ENCODE measurements at places on chromosomes 12 and 14. TPM values are rescaled to one million over a fixed set of nuclear protein-coding genes. Genes with fewer than 3 reads are reported as not detected.

The DDN gene
- polyA plus RNA-seq = 1.5 TPM

DNA sequence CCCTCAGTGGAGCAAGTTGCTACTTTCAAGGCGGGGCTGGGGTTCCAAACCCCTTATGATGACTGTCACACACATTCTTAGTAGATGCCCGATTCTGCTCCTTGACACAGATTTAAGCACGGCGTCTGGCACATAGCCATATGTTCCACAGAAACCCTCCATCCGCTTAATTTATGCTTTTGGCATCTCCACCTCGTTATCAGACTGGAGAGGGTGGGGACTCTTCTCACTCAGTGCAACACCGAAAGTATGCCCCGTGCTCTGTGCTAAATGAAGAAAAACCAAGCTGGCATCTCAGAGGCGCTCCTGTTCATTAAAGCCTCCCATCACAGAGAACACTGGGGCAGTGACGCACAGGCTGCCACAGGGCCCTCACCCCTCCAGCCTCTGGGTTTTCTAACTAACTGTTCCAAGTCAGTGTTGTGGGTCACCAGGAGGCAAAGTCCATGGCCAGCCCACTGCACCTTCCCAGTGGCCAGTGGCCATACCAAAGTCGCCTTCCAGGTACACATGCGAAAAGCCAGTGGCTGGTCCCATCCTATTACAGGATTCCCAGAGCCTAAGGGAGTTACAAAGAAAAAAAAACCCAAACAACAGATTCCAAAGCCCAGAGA, 27.3 kb downstream of the CCDC88C start:
- DNase-seq = no peak

DNA sequence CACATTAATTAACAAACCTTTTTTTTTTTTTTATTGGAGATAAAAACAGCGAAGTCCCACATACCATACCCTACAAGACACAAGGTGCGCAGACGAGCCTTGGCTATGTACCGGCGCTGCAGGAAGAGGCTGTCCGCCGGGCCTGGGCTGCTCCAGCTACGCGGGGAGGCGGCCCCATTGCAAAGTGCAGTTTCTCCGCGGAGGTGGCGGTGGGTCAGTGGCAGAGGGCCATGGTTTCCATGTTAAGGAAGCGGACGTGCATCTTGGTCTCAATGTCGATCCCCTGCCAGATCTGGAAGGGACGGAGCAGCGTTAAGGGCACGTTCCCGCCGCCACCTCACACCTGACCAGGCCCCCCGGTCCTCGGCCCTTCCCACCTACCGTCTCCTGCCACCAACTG, 60.3 kb downstream of the TESC start:
- DNase-seq = no peak

DNA sequence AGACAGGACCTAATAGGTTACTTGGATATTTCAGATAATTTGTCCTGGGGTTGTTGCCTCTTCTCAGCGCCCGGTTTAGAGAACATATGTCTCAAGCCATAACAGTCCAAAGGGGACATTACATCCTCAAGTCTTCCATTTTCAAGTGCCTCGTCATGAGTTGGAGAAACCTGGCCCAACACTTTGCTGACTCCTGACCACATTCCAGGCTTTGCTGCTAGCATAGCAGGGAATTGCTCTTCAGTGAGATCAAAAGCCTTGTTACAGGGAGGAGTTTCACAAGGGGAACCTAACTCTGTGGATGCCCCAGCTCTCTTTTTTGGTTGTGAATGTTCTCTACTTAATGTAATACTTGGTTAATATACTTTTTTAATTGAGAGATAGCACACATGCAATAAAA, 8.2 kb upstream of the MMP19 start:
- no peak for DNase-seq

- no peak for DNase-seq
These were observed 204.5 kb upstream of the PPFIA2 start for GRCh38 chr12:81963636-81964035.

DNA sequence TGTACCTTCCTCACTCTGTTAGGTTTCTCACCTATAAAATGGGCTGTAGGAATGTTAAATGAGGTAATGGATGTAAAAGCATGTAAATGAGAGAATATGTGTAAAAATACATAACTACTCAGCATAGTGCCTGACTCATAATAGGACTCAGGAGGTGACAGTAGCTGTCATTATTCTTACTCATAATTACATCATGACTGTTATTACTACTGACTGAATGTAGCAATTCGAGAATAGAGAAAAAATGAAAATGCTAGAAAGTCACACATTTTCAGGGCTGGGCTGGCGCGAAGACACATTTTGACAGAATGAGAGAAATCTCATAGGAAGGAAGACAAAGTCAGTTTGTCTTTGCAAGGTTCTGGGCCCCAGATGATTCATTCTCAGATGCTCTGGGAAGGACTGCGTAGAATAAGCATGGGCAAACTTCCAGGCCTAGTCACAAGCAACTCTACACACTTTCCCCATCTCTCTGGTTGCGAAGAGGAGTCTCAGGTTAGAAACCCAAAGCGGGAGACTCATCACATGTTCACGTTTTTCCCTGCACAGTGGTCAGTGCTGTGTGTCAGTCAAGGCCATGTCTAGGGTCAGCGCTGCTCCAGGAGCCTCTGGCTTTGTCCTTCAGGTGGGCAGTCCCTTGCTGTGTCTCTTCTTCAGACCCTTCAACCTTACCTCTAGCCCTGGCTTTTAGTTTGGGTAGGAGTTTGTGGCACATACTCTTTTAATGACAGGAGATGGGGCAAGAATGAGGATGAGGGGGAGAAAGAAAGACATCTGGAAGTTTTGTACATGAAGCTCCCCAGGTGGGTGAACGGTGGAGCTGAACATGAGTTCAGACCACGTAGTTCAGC, 8.4 kb downstream of the GPRC5A start:
- DNase-seq = no peak

- DNase-seq = no peak
These were observed 33.8 kb downstream of the ZFP36L1 start for GRCh38 chr14:68759017-68759560.

- no peak for DNase-seq
These were observed 6.3 kb upstream of the RIC8B start for GRCh38 chr12:106767954-106768822.

DNA sequence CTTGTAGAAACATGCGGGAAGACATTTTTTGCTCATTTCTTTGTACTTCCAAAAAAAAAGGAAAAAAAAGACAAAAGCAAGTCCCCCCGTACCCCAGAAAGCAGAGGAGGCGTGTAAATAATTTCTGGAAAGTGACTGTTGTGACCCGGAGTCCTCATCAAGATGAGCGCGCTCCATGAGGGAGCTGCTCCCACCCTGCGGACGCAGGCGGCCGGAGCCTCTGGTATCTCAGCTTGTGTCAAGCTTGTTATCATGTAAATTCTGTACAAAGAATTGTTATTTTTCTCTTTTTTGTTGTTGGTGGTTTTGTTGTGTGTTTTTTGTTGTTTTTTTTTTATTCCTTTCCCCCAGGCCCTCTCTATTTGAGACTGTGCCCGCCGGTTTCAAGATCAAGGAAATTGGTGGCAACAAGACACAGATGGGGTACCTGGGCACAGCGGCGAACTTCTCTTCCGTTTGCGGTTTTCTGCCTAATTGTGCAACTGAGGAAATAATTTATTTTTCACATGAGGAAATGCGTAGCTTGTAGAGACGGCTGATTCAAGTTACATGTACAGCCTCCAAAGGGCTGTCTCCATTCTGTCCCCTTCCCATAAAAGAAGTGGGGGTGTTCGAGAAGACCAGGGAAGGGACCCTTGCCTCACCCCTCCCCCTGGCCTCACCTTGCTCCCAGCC, 27.0 kb downstream of the HPD start:
- no peak for DNase-seq

DNA sequence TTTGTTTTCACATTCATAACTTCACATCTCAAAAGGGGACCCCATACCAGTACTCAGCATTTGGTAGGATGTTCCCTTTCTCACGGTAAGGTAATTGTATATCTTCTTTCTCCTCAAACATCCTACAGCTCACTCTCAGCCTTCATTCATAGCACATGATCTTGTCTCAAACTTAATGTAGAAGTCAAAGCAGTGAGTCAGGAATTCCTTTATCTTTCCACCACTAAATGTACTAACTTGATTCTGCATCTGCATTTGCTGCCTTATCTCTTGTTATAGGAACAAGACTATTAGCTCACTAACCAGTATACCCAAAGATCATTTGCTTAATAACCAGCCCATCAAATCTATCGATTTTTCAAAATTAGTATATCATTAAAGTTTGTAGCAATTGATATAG, 22.9 kb downstream of the CPSF2 start:
- DNase-seq = no peak

The OVCH1 gene
- polyA plus RNA-seq = 1.1 TPM

The C3AR1 gene
- polyA plus RNA-seq = 6.9 TPM

GRCh38 chr12:62468397-62468796, 1.8 kb downstream of the MON2 start:
- no peak for DNase-seq

The PLBD1 gene
- 7.1 TPM for polyA plus RNA-seq

GRCh38 chr14:66056268-66056907, 429.8 kb upstream of the CCDC196 start:
- no peak for DNase-seq

The CMA1 gene
- not detected for polyA plus RNA-seq

- DNase-seq = peak; percentile 63
These were observed 182.2 kb upstream of the GRIP1 start for GRCh38 chr12:66860752-66861750.

DNA sequence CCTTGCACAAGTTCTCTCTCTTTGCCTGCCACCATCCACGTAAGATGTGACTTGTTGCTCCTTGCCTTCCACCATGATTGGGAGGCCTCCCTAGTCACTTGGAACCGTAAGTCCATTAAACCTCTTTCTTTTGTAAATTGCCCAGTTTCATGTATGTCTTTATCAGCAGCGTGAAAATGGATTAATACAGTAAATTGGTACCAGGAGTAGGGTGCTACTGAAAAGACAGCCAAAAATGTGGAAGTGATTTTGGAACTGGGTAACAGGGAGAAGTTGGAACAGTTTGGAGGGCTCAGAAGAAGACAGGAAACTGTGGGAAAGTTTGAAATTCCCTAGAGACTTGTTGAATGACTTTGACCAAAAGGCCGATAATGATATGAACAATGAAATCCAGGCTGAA, 27.9 kb downstream of the STYK1 start:
- DNase-seq = no peak

DNA sequence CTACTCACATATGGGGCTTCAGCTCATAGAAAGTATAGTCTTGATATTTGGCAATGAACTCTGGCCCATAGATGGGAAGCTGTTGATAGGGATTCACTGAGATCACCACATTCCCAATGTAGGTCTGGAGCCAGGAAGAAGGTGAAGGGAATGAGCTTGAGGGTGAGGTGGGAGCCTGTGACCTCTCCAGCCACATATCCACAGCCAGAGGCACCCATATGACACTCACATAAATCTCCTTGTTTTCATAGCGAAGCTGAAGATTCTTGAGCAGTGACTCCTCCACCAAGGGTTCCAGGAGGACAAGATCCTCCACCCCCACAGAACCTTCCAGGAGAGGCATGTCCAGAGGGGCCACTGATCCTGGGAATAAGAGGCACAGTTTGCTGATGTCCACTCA, 1.9 kb downstream of the MYO1A start:
- DNase-seq = no peak

DNA sequence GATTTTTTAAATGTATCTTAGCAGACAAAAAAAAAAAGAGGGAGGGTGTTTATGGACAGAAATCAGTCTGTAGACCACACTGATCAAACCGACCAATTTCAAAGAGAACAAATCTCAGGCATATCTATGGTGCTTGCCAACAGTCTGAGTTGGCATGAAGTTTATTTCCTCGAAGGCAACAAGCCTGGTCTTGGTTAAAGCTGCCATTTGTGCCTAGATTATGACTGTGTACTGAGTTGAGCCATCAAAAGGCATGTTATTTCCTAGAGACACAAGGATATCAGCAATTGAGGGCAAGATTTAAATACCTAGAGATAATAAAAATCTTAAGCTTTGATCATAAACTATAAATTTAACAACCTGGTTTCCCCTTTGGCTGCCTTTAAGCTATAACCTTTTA, 119.2 kb downstream of the SLC2A13 start:
- DNase-seq = no peak

GRCh38 chr12:68106160-68106559, 53.4 kb downstream of the IFNG start:
- DNase-seq = no peak

- no peak for DNase-seq
These were observed 155.5 kb downstream of the ZFP36L1 start for GRCh38 chr14:68637106-68638021.

The CRIP2 gene
- polyA plus RNA-seq = 334 TPM

The BORCS5 gene
- 13.7 TPM for polyA plus RNA-seq

The HNRNPC gene
- 492 TPM for polyA plus RNA-seq
